ENCODE measurements at places on chromosomes 1 and 21.

GRCh38 chr21:38039841-38040240 lies 123.6 kb upstream of the KCNJ6 start:
- H3K4me3 ChIP-seq = no peak overlapping the region
- H3K27me3 ChIP-seq = no peaks in the 10 kb centered on the region
- H3K36me3 ChIP-seq = no peaks in the 10 kb centered on the region
- H3K27ac ChIP-seq = no peak overlapping the region
- H3K4me1 ChIP-seq = no peaks in the 10 kb centered on the region

- H3K36me3 ChIP-seq = no peaks in the 10 kb centered on the region
- no peaks in the 10 kb centered on the region for H3K27me3 ChIP-seq
Measured at GRCh38 chr1:62514746-62515423, 78.0 kb downstream of the USP1 start.

DNA sequence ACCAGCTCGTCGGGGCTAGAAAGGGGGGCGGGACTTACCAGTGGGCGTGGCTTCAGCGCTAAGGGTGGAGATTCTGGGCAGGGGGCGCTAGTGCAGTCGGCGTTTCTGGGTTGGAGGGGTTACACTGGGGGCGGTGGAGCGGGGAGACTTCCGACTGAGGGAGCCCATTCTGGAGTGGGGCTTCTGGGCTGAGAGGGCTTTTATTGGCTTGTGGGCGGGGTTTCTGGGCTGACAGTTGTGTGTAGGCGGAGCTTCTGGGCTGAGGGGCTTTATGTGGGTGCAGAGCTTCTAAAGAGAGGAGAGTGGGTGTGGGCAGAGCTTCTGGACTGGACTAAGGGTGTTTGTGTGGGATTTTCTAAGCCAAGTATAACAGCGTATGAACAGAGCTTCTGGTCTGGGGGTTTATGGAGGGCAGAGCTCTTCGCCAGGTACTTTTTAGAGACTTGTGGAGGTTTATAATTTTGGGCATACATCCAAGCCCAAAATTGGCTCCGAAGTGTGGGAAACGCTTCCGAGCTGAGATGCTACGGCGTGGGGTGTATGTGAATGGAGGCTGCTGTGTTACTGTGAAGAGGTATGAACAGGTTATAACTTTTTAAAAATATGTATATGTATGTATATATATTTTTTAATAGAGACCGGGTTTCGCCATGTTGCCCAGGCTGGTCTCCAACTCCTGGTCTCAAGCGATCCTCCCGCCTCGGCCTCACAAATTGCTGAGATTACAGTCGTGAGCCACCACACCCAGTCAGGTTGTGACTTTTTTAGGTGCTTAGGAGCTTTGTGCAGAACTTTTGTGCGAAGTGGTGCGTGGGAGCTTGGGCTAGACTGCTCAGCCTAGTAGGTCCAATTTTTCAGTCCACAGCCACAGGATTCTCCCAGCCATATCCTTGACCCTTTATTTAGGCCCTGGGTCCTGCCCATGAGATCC lies 825 bp downstream of the TMEM39B start:
- no peaks in the 10 kb centered on the region for H3K27me3 ChIP-seq
- peaks cover 16% of the 10 kb centered on the region for H3K4me1 ChIP-seq
- peak overlapping the region; percentile 58 for H3K27ac ChIP-seq
- peaks cover 46% of the 10 kb centered on the region for H3K36me3 ChIP-seq
- DNase-seq = peak; percentile 98
- peak overlapping the region; percentile 97 for H3K4me3 ChIP-seq

GRCh38 chr1:101128211-101128727 lies 102.7 kb upstream of the DPH5 start:
- H3K36me3 ChIP-seq = no peaks in the 10 kb centered on the region
- no peaks in the 10 kb centered on the region for H3K27me3 ChIP-seq
- H3K4me3 ChIP-seq = no peak overlapping the region
- H3K27ac ChIP-seq = no peak overlapping the region

GRCh38 chr1:203521074-203521794 lies 27.3 kb downstream of the OPTC start:
- no peak for DNase-seq
- peaks cover 20% of the 10 kb centered on the region for H3K27me3 ChIP-seq
- no peak overlapping the region for H3K4me3 ChIP-seq
- H3K4me1 ChIP-seq = peaks cover 45% of the 10 kb centered on the region
- H3K36me3 ChIP-seq = no peaks in the 10 kb centered on the region

DNA sequence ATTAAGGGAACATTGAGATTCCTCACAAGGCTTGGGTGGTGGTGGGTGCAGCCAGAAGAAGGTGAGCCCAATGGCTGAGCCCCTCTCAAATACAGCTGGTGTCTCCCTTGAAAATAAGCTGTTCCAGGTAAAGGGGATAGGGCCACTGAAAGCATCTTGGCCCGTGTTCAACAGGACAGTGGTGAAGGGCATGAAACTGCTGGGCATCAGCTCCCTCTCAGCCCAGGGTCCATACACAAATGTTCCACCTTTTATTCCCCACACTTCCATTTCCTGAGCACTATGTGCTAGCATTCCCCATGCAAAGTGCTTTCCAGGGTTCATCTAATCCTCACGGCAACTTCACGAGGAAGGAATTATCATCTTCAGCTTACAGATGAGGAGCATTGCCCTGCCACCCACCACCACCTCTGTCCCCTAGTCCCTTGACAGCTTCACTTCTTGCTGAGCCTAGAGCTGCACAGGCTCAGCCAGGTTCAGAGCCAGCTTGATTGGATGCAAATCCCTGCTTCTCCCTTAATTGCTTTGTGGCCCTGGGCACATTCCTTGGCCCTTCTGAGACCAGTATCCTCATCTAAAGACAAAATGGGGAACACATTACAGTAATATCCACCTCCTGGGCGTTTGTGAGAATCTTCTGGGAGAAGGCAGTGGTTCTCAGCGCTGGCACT lies 9.6 kb downstream of the TAGLN2 start:
- no peak for DNase-seq
- peak overlapping the region; percentile 1 for H3K27ac ChIP-seq
- H3K27me3 ChIP-seq = no peaks in the 10 kb centered on the region
- H3K4me1 ChIP-seq = peaks cover 15% of the 10 kb centered on the region
- H3K36me3 ChIP-seq = no peaks in the 10 kb centered on the region

- H3K27ac ChIP-seq = no peak overlapping the region
- no peak overlapping the region for H3K4me3 ChIP-seq
- DNase-seq = no peak
Measured at GRCh38 chr1:37056325-37056724, 22.0 kb upstream of the GRIK3 start.

DNA sequence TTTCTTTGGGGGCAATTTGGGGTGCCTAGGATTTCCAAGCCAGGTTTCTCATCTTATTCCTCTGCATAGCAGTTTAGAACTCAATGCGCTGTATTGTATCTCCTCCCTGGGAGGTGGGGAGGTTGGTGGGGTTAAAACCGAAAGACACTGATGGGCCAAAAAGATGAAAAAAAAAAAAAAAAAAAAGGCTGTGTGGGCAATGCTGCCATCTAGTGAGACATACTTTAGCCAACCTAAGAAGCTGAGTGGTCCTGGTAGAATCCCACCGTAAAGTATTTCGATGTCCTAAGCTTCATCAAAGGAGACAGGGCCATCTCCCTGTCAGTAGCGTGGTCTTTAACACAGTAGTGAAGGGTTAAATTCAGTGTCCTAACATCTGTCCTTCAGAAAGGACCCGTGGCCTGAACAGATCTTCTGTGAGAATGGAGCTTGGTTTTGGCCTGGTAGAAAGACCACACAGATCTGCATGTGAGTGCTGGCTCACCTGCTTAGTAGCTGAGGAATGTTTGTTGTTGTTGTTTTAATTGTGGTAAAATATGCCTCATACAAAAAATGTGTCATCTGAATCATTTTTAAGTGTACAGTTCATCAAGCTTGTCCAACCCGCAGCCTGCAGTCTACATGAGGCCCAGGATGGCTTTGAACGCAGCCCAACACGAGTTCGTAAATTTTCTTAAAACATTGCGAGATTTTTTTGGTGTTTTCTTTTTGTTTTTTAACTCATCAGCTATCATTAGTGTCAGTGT lies 226.2 kb downstream of the KIF26B start:
- H3K4me3 ChIP-seq = no peak overlapping the region
- H3K27ac ChIP-seq = no peak overlapping the region
- H3K4me1 ChIP-seq = peaks cover 3% of the 10 kb centered on the region
- H3K36me3 ChIP-seq = no peaks in the 10 kb centered on the region
- H3K27me3 ChIP-seq = no peaks in the 10 kb centered on the region

DNA sequence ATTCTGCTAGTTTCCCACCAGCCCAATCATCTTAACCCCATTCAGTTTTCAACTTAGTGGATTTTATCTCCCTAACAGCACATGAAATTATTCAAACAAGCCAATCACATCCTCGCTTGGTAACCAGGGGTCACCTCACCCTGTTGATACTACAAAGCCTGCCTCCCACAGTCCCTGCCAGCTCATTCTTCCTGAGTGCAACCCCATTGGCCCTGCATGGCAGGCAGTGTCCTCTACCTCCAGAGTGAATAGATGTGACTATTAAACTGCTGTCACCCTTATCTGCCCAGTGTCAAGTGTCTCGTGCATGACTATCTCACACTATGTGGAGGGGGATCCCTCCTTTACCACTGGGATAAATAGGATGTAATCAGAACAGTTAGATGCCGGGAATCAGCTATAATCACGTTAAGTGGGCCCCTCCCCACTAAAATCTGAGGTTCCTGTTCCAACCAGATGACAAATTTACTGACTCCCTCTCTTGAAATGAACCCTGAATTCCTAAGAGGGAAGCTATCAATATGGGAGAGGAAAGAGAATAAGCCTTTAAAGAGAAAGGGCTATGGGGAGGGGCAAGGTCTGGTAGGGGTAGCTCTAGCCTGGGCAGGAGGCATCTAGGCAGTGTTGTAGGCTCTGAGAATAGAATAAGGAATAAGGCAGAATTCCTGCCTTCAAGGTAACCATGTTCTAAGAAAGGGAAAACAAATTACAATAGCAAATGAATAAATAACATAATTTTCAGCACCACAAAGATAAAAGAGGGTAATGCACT lies 155.9 kb downstream of the SLC30A10 start:
- H3K36me3 ChIP-seq = no peaks in the 10 kb centered on the region
- no peaks in the 10 kb centered on the region for H3K4me1 ChIP-seq
- no peak overlapping the region for H3K4me3 ChIP-seq
- DNase-seq = no peak
- H3K27ac ChIP-seq = no peak overlapping the region
- H3K27me3 ChIP-seq = no peaks in the 10 kb centered on the region

Data from neuronal stem cell (in vitro differentiated cells).